ENCODE measurements at places on chromosomes 16 and 17. TPM values are rescaled to one million over a fixed set of nuclear protein-coding genes. Genes with fewer than 3 reads are reported as not detected.

The ACSF3 gene
- 53.6 TPM for total RNA-seq

The HOXB4 gene
- 0.91 TPM for total RNA-seq

The PRR11 gene
- total RNA-seq = 0.57 TPM

The YPEL3 gene
- total RNA-seq = 94.9 TPM

The GAS2L2 gene
- total RNA-seq = not detected

The PRRT2 gene
- total RNA-seq = 2.0 TPM

The KRTAP9-4 gene
- not detected for total RNA-seq

The BHLHA9 gene
- total RNA-seq = not detected

The NGFR gene
- total RNA-seq = 0.52 TPM

The CRYBA1 gene
- not detected for total RNA-seq

The HBA1 gene
- 0.65 TPM for total RNA-seq

The ABCA8 gene
- total RNA-seq = not detected

The DPEP2 gene
- 42.7 TPM for total RNA-seq

The RUNDC3A gene
- 0.55 TPM for total RNA-seq

The TMIGD1 gene
- total RNA-seq = not detected

The CLDN6 gene
- total RNA-seq = not detected

The CEP295NL gene
- total RNA-seq = 2.9 TPM

The TMEM106A gene
- total RNA-seq = 10.0 TPM

The CCL7 gene
- total RNA-seq = not detected

The NPIPB13 gene
- 30.3 TPM for total RNA-seq

The SEZ6L2 gene
- total RNA-seq = not detected

The CTRL gene
- total RNA-seq = 8.4 TPM

The NPIPB6 gene
- 3.2 TPM for total RNA-seq

The NPW gene
- total RNA-seq = not detected

The RHBDF1 gene
- 0.75 TPM for total RNA-seq

The SCGB1C2 gene
- total RNA-seq = not detected

The PHKB gene
- total RNA-seq = 59.5 TPM

The INCA1 gene
- not detected for total RNA-seq

The MT1G gene
- 0.85 TPM for total RNA-seq

The SLC38A8 gene
- total RNA-seq = not detected

The SEC14L5 gene
- 13.9 TPM for total RNA-seq

The TBX21 gene
- 8.8 TPM for total RNA-seq

The ARRB2 gene
- 255 TPM for total RNA-seq

The CCL23 gene
- not detected for total RNA-seq

The PYDC1 gene
- not detected for total RNA-seq

The DNAAF1 gene
- total RNA-seq = not detected

The KRTAP1-1 gene
- total RNA-seq = not detected

The NXPH3 gene
- total RNA-seq = not detected

The TMEM204 gene
- 23.4 TPM for total RNA-seq

The SLC43A2 gene
- total RNA-seq = 5.1 TPM

The CD19 gene
- not detected for total RNA-seq

The MYLK3 gene
- total RNA-seq = not detected

The CORO1A gene
- 665 TPM for total RNA-seq

The NPIPA7 gene
- 5.3 TPM for total RNA-seq

The SSTR5 gene
- total RNA-seq = not detected

The KRTAP9-2 gene
- not detected for total RNA-seq

The CA5A gene
- not detected for total RNA-seq

The LGALS9B gene
- total RNA-seq = not detected

All from T-helper 17 cell (primary cell).